ENCODE measurements at places on chromosomes 1 and 21. TPM values are rescaled to one million over a fixed set of nuclear protein-coding genes. Genes with fewer than 3 reads are reported as not detected.
A peak's percentile ranks its signal among the peaks of the same experiment; 100 is the strongest.

- H3K4me3 ChIP-seq: no peak overlapping the region
- peaks cover 31% of the 10 kb centered on the region for H3K27me3 ChIP-seq
- no peak overlapping the region for H3K27ac ChIP-seq
- H3K4me1 ChIP-seq: no peaks in the 10 kb centered on the region
- no peak for DNase-seq
These were observed 5.2 kb upstream of the NR5A2 start for GRCh38 chr1:200022239-200022804.

DNA sequence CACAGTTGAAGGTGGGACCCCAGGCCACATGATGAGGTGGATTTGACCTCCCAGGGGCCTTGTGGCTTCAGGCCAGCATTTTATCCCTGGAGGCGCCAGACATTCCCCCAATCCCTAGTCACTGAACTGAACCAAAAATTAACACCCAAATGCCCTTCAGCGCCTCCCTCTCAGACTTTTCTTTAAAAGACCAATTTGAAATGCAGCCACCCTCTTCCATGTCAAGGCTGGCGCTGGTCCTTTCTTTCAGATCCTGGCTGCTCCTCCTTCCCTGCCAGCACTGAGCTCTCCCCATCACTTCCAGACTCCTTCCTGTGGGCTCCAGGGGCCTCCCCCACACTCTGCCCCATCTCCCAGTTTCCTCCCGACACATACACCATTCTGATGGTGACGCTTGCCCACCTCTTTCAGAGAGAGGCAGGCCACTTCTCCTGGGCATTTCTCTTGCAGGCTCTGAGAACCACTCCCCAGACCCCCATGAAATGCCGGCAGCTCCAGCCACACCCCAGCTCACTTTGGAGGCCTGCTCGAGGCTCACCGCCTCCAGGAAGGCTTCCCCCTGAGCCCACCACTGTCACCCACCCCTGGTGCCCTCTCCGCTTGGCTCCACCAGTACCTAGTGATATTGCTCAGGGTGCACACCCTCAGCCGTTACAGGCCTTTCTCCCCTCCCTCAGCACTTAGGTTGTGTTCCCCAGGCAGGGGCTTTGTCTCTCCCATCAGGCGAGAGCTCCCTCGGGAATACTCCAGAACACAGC, 27.0 kb downstream of the NAV1 start:
- no peak for DNase-seq
- no peak overlapping the region for H3K27ac ChIP-seq
- no peaks in the 10 kb centered on the region for H3K27me3 ChIP-seq
- no peaks in the 10 kb centered on the region for H3K4me1 ChIP-seq
- no peak overlapping the region for H3K4me3 ChIP-seq
- no peaks in the 10 kb centered on the region for H3K36me3 ChIP-seq

DNA sequence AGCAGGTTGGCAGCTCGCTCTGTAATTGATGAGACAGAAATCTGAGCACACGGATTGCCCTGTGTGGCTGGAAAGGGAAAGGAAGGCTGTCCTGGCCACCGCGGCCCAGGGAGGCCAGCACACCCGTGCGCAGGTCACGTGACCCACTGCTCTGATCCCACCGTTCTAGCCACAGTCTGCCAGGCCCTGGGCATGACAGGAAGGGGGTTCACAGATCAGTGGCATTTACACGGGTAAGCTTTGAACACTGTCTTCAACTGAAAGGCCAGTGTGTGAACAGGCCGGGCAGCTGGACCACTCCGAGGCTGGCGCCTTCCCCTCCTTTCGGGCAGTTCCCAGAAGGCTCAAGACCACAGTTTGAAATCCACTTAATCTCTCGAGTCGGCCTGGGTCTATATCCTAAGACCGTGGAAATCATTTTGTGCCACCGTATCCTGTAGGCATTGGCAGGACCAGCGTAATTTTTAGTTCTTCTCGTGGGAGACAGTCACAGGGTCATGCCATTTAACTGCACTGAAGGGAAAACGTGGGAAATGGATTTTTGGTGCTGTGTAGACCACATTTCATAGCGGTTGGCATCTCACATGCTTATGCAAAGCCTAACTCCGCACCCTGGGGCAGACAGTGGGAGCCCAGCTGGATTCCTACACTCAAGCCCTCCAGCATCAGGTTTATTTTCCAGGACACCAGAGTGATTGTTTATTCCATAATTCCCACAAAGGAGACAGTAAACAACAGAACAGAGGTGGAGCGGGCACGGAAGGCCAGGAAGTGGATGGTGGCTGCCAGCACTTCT, 3.1 kb upstream of the ADARB1 start:
- H3K36me3 ChIP-seq: peaks cover 1% of the 10 kb centered on the region
- DNase-seq: no peak

GRCh38 chr1:51515982-51516648, 3.0 kb downstream of the EPS15 start:
- H3K27ac ChIP-seq: no peak overlapping the region
- no peak overlapping the region for H3K4me3 ChIP-seq
- H3K4me1 ChIP-seq: peaks cover 80% of the 10 kb centered on the region
- peaks cover 4% of the 10 kb centered on the region for H3K36me3 ChIP-seq
- no peaks in the 10 kb centered on the region for H3K27me3 ChIP-seq

DNA sequence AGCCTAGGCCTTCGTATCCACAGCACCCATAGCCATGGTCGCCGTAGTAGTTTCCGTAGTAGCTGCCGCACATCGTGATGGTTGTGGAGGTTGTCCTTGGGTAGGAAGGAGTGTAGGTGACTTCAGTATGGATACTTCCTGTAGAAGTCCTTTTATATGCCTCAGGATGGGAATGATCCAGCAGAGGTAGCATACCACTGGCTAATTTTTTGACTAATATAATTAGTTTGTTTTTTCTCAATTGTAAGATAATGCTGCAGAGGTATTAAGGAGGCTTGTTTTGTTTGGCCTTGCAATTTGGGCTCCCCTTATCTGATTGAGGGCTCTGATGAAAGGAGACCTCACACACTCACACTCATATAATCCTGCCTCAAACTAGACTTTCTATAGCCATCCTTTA, at the start of gene KRTAP6-2:
Gene KRTAP6-2 (minus strand): TSS at position 101 of the 400 bp plus-strand sequence. CDS start 28 bp downstream, at position 73.
- no peaks in the 10 kb centered on the region for H3K4me1 ChIP-seq
- H3K27ac ChIP-seq: no peak within 1 kb of the TSS
- DNase-seq: no peak
- no peaks in the 10 kb centered on the region for H3K27me3 ChIP-seq

DNA sequence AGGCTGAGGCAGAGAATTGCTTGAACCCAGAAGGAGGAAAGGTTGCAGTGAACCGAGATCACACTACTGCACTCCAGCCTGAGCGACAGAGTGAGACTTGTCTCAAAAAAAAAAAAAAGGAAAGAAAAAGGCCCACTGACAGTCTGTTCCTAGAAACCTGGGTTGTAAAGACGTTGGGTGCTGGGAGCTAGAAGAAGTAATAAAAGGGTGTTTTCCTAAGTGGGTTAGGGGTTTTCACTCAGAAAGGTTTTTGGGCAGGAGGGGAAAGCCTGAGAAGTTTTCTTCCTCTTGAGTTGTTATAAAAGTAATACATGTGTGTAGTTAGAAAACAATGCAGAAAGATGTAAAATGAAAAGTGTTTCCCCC, 25.4 kb downstream of the CELA3A start:
- no peaks in the 10 kb centered on the region for H3K27me3 ChIP-seq
- peak overlapping the region; percentile 99 for H3K4me3 ChIP-seq
- peaks cover 6% of the 10 kb centered on the region for H3K36me3 ChIP-seq
- DNase-seq: no peak

- H3K27ac ChIP-seq: no peak overlapping the region
- no peak overlapping the region for H3K4me3 ChIP-seq
- H3K36me3 ChIP-seq: no peaks in the 10 kb centered on the region
These were observed 3.4 kb downstream of the SEMA6C start for GRCh38 chr1:151143057-151143435.

The FCRL1 gene
- not detected for total RNA-seq

The CHIT1 gene
- total RNA-seq: 0.52 TPM

Data from activated T-helper 1 cell treated with anti-CD3 and anti-CD28 coated beads, Interleukin-12 subunit alpha, Interleukin-12 subunit beta, Interleukin-2, Interleukin-4 antibody, amounts not matched to agents 30 ng/mL and 10 ng/mL and 1 ng/mL, durations not matched to agents 14 hours and 24 hours and 36 hours (primary cell).